NK-92 treated with Interleukin-12 subunit alpha and Interleukin-12 subunit beta, amount 100 ng/mL, for 24 hours (cell line): ENCODE measurements at places on chromosomes 16 and 17.

GRCh38 chr16:12168074-12169000, 191.8 kb downstream of the SNX29 start:
- no peak for DNase-seq

- no peak for DNase-seq
Observed at GRCh38 chr16:54477714-54478113, 191.1 kb upstream of the IRX3 start.

- no peak for DNase-seq
Observed at GRCh38 chr17:75318211-75318610, 29.0 kb upstream of the SLC25A19 start.

- no peak for DNase-seq
Observed at GRCh38 chr16:70660672-70661350, 14.5 kb downstream of the IL34 start.

GRCh38 chr17:48429156-48429555, 858 bp downstream of the SKAP1 start:
- DNase-seq: peak; percentile 33

DNA sequence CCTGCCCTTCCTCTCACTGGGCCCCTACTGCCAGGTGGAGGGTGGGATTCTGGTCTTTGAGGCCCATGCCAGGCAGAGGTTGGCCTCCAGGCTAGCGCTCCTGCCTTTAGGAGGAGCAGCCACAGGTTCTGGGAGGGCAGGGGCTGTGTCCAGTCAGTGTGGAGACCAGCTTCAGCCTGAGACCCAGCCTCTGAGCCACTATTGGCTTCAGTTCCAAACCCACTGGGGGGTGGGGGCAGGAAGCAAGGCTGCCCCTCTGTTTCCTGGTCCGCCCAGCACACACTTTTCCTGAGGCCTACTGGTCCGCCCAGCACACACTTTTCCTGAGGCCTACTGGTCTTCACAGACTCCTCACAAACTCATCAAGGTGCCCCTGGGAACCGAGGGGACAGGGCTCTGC, 16.4 kb downstream of the SLC5A10 start:
- DNase-seq: no peak

DNA sequence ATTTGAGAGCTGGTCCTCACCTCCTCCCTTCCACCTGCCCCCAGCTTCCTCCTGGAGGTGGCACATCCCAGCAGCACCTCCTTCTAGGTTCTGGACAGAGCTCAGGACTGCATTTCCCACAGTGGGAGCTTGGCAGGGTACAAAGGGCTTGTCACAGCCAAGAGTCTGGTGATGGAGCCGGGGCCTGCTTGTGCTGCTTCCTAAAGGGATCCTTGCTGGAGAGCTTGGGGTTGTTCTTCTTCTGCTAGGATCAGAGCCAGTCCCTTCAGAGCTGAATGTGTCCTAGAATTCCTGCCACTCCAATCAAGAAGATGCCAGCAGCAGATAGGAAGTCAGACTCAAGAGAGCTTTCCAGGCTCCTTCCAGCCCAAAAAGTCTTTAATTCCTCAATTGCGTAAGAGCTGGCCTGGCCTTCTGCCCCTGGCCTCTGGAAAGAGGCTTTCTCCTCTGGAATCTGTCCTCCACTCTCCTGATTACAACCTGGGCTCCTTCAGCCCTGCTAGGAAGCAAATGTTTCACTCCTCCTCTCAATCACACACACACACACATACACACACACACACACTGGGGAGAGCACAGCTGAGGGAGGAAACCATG, 4.4 kb downstream of the CD300E start:
- no peak for DNase-seq

GRCh38 chr17:49703557-49704277, 4.0 kb downstream of the SLC35B1 start:
- no peak for DNase-seq

- DNase-seq: no peak
Observed at GRCh38 chr17:957856-958421, 21.6 kb downstream of the NXN start.

GRCh38 chr17:7329997-7330637, 982 bp upstream of the NEURL4 start:
- peak; percentile 51 for DNase-seq

GRCh38 chr17:65787503-65787902, 226.1 kb upstream of the AXIN2 start:
- no peak for DNase-seq

- no peak for DNase-seq
Observed at GRCh38 chr17:62825182-62825581, 17.1 kb upstream of the MARCHF10 start.

DNA sequence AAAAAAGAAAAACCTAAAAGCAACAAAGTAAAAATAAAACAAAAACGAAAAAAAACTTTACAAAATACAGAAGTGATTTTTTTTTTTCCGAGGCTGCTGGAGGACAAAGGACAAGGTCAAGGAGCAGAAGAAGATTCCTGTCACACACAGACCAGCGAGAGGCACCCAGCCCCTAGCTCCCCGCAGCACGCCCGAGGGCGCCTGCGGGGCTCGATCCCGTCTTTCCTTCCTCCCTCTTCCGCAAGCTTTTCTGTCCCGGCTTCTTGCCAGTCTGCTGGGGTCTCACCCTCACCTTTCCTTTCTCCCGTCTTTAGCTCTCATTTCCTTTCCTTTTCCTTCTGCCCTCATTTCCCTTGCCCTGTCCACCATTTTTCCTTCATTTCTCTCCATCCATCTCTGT, 66.1 kb upstream of the DNAH17 start:
- DNase-seq: no peak

DNA sequence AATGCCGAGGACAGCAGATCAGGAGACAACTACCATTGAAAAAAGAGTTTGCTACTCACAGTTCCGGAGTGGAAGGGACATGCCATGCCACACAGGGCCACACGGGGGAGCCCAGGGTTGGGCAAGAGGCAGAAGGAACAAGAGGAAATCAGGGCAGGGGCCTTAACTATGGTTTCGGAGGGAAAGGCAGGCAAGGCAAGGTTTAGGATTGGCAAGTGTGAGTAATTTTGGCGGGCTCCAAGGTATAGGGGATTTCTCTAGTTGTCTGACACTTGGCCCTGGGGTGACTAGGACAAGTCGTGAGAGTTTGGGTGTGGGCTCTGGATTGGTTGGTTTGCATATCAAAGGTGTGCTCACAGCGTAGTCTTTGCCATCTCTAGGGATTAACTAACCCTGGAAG, 27.0 kb upstream of the NTN1 start:
- no peak for DNase-seq

DNA sequence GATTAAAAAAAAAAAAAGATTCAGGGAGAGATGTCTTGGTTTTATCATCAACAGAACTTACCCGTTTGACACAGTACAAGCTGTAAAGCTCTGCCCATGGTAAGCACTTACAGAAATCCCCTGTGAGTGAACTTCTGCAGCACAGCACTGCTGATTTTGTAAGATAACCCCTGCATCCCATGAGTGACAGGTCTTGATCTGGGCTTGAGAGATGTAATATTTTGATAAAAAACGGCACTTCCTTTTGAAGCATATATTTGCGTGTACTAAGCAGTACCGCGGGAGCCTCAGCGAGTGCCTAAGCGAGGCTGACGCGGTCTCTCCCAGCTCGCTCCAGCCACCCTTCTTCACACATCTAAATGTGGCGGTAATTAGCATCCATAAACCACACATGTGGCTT, 50.5 kb downstream of the IKZF3 start:
- DNase-seq: peak; percentile 35

GRCh38 chr16:24936151-24936550, 79.0 kb downstream of the ARHGAP17 start:
- no peak for DNase-seq

DNA sequence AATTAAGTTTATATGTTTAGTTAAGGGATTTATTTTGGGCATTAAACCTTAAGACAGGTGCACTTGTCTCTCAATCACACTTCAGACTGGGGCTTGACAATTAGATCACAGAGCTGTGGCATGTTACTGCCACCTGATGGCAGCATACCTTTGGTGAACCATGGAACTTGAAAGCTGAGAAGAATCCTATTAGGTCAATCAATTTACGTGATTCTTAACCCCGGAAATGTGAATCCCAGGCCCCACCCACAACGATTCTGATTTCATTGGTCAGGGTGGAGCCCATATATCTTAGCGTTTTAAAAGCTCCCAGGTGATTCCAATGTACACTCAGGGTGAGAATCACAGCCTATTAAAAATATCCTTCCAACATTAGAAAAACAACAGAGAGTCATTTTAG, 91.0 kb downstream of the GSG1L start:
- peak; percentile 17 for DNase-seq

GRCh38 chr16:85086347-85087291, 25.7 kb downstream of the CIBAR2 start:
- peak; percentile 63 for DNase-seq
